ENCODE measurements at places on chromosomes 2 and 18. TPM values are rescaled to one million over a fixed set of nuclear protein-coding genes. Genes with fewer than 3 reads are reported as not detected.

Gene LIMS4
- 2.3 TPM for total RNA-seq

Gene MAP3K19
- 1.5 TPM for total RNA-seq

Gene SLC4A3
- total RNA-seq, result 190 TPM

Gene MLPH
- total RNA-seq, result 36.9 TPM

DNA sequence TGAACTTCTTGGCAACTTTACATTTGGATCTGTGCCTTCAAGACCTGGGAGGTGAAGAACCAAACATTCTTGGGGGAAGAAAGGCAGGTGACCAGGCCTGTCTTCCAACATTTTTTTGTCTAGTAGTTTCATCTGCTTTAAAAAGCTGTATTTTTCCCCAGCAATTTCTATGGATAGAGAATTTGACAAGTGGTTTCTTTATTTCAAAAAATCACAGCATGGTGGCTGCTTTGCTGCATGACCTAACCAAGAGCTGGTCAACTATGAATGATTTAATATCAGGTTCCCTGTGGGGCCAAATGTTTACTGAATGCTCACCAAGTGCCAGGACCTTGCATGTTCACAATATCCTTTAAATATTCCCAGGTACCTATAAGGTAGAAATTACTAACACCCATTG, 19.1 kb downstream of the LRP2 start:
- DNase-seq, result no peak

- no peak for DNase-seq
Measured at GRCh38 chr2:64311948-64312621, 141.9 kb upstream of the LGALSL start.

DNA sequence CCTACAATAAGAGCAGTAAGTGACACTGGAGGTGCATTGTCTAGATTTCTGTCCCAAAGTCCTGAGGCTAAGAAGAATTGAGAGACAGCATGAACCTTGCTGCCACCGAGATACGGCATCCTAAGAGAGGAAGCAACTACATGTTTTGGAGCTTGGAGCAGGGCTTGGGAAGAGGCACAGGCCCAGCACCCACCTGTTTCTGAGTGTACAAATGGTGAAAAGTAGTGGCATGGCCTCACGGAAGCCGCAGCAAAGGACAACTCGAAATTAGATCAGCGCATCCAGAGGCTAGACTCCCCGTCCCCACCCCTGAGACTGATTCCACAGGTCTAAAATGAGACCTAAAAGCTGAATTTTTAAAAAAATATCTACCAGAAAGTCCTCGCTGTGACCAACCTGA, 127.5 kb downstream of the PTGR3 start:
- DNase-seq, result no peak

DNA sequence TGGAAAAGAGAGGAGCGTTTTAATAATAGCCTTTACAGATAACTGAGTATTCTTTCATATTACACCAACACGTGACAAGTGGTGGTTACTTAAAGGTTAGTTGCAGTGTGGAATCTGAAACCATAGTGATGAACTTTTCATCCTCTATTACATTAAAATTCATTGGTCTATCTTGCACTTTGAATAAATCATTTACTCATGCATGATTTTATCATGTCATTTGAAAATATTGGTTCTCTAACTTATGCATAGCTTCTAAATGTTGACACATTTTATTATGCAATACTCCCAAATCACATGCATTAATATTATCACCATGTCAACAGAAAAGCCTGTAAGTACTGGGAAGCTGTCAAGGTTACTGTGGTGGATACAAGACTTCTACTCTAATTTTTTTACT, 1432.2 kb downstream of the LRP1B start:
- no peak for DNase-seq

DNA sequence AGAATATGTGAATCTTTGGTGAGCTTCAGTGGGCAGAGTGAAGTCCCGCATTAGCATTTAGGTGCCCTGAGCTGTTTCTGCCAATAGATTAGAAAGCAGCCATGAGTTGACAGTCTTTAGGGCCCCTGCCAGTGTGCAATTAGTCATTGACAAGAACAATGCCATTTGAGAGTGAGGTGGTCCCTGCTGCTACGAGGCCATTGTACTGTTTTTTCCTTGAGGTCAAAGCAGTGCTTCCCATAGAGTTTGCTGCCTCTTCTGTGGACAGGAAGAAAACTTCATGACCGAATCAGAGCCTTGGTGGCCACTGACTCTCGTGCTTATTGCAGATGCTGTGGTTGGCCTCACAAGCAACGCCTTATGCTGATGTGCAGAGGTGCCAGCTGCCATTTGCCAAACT, 102.7 kb downstream of the SH3BP4 start:
- DNase-seq, result no peak

GRCh38 chr2:241363426-241363825, 7.3 kb downstream of the FARP2 start:
- no peak for DNase-seq

DNA sequence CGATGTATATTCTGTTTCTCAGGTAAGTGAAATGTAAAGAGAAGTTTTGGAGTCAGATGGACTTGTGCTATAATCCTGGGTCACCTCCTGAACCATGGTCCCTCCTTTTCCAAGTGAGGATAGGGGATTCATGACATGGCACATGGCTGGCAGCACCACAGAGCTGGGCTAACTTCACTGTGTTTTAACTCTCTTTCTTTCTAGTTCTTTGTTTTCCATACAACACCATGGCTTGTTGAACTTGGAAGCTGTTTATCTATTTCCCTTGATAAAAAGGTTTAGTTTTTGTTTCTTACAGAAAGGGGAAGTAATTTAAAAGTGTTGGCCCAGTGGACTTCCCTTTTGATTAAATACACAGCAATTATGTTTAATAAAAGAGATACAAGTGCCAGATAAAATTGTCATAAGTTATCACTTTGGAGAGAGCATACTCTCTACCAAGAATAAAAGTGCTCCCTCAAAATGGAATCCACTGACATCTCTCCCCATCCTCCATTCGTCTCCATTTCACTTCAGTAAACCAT, 90.4 kb downstream of the PLCL1 start:
- DNase-seq, result no peak

- no peak for DNase-seq
Measured at GRCh38 chr2:169294001-169294675, 68.2 kb downstream of the LRP2 start.
